ENCODE measurements at places on chromosomes 16 and 17. TPM values are rescaled to one million over a fixed set of nuclear protein-coding genes. Genes with fewer than 3 reads are reported as not detected.

DNA sequence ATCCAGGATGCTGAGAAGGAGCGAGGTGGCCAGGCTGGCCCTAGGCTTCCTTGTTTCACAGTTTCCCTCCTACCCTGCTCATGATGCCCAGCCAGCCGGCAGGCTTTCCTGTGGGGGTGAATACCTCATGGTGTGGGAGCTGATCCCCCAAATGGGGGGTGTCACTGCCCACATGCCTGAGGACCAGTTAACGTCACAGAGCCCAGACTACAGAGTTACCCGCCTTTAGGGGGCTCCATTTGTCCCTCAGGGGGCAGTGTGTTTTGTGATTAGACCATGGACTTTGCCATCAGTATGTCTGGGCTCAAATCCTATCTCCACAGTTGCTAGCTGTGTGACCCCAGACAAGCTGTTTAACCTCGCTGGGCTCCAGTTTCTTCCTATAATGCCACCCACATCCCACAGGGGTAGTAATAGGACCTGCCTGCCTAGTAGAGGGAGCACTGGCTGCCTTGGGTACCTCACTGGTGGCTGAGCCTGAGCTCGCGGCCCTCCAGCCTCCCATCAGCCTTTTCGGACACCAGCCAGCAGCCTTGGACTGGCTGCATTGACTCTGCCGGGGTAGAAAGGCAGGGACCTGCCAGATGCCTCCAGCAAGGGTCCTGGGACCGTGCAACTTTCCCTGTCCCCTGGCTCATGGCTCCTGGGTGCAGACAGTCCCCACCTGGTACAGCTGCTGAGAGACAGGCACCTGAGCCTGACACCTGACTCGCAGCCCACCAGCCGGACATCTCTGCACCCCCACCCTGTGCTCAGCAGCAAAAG, 87.5 kb upstream of the GSE1 start:
- no peak for DNase-seq

DNA sequence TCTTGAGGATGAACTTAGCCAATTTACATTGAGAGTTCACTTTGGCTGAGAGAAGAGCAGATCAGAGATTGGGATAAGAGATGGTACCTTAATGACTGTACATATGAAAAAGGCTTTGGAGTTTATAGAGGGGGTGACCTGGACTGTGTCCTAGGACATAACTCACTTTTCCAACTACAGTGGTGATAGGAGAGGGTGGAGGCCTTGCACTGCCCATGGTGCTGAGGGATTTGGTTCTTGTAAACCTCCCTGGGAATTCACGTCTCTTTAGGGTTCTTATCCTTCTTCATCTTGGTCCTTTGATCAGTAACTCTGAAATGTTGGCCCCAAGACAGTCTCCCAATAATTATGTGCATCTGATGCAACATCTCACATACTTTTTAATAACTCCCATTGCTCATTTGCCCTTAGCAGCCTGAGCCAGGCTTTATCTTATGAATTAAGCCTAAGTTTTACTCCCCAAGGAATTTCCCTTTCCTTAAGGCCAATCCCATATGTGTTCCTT, at the start of gene OR4D1:
OR4D1 (plus strand) TSS at position 455 of the 505 bp plus-strand sequence. CDS start 6,770 bp downstream, outside the sequence.
- DNase-seq, result no peak

DNA sequence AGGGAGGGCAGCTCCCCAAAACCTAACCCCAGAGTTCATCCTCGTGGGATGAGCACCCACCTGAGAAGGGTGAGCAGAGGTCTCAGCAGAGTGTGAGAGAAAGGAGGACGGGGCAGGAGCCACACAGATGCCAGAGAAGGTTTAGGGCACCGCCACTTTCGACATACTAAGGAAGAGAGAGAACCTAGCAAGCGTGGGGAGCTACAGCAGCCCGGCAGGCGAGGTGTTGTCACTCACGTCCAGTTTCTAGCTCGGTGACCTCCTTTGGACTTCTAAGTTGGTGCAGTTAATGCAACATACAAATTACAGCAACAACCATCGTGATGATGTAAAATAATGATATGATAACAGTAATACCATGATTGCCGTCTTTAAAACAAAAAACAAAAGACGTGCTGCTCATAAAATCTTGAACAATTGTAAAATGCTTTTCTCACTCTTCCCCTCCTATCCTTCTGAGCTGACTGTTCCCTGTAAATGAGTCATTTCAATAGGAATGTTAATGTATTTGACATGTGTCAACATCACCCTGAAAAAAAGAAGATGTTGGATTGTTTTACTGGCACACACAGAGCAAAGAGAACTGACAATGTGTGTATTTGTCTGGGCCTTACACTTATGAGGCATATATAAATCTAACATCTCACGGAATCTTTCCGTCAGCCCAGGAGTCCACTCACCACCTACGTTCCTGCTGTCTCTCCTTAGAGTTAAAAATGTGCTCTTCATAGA, 158.2 kb upstream of the MAF start:
- no peak for DNase-seq

DNA sequence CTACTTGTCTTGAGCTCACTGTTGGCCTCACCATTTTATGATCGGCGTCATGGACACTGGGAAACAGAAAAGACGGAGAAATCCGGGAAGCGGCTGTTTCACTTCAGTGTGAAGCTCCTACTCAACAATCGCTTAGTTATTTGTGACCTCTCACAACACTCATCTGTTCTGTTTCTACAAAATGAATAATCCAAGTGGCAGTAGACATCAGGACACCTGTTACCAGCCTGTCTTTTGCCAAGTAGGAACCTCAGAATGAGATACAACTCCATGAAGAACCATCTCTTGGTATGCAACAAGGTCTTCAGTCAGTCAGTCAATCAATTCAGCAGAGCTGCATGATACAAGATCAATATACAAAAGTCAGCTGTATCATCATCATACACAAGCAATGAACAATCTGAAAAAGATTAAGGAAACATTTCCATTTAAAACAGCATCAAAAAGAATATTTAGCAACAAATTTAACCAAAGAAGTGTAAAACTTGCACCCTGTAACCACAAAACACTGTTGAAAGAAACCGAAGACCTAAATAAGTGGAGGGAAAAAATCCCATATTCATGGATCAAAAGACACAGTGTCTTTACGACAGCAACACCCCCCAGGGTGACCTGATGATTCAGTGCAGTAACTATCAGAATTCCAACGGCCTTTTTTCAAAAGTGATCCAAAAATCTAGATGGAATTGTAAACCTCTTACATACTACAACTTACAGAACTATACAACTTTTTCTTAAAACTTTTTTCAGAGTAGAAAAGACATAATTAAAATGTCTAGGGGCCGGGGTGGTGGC, 63.4 kb downstream of the ANKRD11 start:
- DNase-seq, result no peak

CTRB1 gene
- not detected for polyA plus RNA-seq

GRCh38 chr17:55430541-55431288, 9.1 kb upstream of the MMD start:
- no peak for DNase-seq

DNA sequence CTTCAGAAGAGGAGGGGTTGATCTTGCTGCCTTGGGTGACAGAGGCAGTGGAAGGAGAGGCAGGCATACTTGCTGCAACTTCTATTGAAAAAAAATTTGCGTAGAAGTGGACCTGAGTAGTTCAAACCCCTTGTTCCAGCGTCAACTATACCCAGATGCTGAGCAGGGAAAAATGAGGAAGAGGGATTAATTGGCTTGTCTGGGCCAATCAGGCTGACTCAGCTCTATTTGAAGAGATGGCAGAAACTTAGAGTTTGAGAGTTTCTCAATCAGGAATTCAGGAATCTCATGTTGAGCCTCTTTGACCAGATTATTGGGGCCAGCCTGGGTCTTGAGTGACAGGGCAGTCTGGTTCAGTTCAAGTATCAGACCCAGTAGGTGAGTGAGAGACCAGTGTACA, 17.6 kb downstream of the CASC3 start:
- no peak for DNase-seq

DNA sequence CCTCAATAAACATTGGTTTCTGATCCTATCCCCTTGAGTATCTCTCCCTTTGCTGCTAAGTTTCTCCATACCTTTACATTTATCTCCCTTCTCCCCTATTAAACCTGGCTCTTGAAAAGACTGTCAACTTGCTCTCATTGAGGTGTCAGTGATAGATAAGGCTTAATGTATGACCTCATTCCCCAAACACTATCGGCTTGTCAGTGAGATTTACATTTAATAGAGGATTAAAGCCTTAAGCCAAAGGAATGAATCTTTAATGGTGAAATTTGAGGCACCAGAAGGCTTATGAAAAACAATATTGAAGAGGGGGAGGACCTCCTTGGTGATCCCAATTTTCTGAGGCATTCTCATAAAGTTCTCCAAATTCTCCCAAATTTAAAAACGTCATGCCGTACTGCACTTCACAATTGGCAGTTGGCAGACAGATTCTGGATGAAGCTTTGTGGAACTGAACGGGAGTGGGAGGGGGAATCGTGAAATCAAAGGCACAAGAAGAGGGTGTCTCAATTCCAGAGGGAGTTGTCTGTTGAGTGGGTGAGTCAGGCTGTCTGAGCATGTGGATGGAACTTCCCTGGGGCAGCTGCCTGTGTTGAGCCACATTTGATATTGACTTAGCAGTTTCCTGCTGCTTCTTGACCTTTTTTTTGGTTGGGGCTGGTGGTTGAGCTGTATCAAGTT, 478.8 kb downstream of the NPIPA7 start:
- DNase-seq, result no peak

GRCh38 chr17:79243603-79243990, 169.0 kb downstream of the ENGASE start:
- DNase-seq, result no peak

TMEM100 gene
- polyA plus RNA-seq, result 67.0 TPM

DNA sequence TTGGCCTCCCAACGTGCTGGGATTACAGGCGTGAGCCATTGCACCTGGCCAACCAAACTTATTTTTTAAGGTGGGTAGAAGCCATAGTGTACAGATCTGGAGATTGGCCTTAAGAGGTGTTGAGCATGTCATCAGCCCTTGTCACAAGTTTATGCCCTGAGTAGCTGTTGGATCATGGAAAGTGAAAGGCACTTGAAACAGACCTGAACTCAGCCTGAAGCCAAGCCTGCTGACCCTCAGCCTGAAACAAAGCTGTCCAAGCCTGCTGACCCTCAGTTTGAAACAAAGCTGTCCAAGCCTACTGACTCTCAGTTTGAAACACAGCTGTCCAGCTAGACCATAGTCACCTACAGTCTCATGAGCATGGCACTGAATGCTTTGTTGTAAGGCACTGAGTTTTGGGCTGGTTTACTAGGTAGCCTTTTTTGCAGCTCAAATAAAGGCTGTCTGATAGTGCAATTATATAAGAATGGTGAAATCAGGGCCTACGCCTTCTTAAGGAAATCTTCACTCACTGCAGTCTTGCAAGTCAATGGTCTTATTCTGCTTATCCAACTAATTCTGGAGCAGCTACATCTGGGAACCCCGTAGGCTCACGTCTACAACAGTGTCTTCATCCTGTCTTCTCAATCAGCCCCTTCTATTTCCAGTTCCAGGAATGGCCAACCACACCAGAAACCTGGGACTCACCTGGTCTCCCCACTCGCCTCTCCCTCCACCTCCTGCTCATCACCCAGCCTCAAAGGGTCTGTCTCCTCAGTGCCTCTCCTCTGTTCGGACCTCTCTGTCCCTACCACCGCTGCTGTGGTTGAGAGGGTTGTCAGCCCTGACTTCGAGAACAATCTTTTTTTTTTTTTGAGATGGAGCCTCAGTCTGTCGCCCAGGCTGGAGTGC, 2.9 kb upstream of the NPIPB15 start:
- DNase-seq, result no peak

MYO15B gene
- 91.3 TPM for polyA plus RNA-seq

DNA sequence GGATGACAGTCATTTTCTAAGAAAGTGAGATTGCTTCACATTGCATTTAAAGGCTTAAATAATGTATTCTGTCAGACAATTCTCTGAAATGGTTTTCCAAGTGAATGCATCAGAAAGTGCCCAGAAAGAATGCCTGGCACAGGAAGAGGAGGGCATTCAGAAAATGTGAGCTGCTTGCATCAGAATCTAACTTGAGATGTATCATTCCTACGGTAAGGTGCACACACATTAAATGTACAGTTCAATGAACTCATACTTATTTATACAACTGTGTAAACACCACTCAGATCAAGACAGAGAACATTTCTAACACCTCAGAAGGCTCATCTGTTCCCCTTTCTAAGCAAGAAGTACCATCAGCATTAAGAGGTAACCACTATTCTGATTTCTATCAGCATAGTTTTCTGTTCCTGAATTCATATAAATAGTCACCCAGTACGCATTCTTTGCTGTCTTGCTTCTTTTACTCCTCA, 638.0 kb downstream of the MAF start:
- no peak for DNase-seq

DNA sequence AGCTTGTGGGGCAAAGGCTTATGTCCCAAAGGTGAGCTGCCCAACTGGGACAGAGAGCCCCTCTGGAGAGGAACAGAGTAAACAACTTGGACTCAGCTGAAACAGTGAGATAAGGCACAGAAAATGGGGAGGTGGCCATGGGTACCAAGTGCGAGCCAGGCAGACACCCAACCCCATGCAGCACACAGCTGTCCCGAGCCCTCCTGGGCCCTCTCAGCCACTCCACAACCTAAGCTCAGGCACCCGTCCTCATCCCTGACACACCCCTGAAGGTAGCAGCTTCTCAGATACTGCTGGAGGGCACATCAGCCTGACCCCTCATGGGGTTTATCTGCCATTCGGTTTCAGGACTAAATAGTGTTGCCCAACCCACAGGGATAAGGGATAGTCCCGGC, 4.8 kb upstream of the GFOD2 start:
- no peak for DNase-seq

HOXB8 gene
- polyA plus RNA-seq, result 59.2 TPM

DNA sequence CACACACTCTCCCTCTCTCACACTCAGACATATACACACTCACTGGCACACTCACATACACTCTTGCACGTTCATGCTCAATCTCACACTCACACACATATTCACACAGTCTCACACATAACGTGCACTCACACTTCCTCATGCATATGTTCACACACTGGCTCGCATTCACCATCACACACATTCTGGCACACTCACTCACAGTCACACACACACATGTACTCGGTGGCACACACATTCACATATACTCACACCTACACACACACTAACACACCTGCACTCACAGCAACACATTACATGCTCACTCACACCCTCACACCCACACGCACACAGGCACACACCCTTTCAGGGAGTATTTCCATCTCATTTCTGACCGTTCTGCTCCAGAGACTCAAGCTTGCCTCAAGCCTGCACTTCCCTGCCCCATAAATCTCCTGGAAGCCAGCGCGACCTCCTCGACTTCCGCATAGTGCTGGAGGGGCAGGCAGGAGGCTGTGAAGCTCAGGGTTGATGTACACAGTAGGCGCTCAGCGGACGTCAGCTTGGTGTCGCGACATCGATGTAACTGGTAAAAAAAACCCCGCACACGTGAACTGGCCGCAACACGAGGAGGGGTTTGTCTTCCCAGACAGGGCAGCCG, 66.7 kb upstream of the FOXF1 start:
- DNase-seq, result no peak

DNA sequence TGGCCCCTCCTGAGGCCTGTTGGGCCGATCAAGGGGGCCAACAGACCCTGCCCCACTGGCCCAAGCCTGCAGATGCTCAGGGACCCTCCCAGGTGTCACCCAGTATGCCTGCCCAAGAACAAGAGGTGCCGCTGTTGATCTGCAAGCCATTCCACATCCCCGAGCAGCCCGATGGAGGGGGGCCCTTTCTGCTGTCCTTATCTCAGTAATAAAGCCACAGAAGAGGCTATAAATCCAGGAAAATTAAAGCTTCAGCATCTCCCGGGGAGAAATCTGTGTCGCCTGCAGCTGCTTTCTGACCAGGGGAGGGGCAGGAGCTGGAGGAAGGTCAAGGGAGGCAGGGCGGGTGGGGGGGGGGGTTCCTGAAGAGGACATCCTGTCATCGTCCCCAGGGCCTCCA, 11.7 kb upstream of the CACNA1H start:
- no peak for DNase-seq

- no peak for DNase-seq
These were observed 31.9 kb upstream of the HOXB13 start for GRCh38 chr17:48760411-48760810.

GRCh38 chr17:59378675-59379074, 47.2 kb downstream of the YPEL2 start:
- no peak for DNase-seq
